Stimulated activated CD4-positive, alpha-beta T cell treated with anti-CD3 and anti-CD28 coated beads, TNF-alpha, amount 100 ng/mL, for 24 hours (primary cell): ENCODE measurements at places on chromosomes 7 and 10.

DNA sequence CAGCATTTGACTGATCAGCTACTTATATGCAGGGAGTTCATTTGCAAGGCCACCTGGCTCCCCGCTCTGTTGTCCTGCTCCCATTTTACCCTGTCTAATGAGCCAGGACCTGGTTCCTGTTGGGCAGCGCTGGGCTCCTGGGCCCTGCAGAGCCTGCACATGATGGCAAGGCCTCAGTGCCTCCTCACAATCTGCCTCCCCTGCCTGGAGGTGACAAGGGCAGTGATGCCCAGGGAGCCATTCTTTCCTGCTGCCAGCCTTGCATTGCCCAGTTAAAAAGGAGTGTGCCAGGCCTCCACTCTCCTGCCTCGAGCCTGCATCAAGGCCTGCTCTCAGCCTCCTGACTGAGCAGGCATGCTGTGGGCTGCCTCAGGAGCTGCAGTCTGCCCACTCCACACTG lies 28.5 kb downstream of the CHAT start:
- DNase-seq: no peak

DNA sequence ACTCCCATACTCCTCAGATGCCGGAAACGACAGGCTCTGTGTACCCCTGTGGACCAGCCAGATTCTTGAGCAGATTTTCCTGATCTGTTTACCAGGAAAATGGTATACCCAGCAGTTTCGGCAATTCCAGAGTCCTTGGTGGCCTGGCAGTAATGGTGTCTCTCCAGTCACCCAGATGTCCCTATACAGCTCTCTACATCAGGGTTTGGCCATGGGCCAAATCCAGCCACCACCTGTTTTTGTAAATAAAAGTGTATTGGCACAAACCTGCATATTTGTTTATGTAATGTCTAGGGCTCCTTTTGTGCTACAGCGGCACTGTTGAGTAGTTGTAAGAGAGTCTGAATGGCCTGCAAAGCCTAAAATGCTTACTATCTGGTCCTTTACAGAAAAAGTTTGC lies 491.3 kb downstream of the RPS24 start:
- DNase-seq: no peak

- no peak for DNase-seq
These were observed at the start of gene UCMA for GRCh38 chr10:13234172-13234571. UCMA (minus strand) TSS chr10:13234374; CDS start chr10:13234258, 116 bp downstream.

GRCh38 chr7:55576753-55577152 lies 4.5 kb upstream of the VOPP1 start:
- no peak for DNase-seq

- no peak for DNase-seq
These were observed 8.5 kb upstream of the BAG3 start for GRCh38 chr10:119642556-119643111.

DNA sequence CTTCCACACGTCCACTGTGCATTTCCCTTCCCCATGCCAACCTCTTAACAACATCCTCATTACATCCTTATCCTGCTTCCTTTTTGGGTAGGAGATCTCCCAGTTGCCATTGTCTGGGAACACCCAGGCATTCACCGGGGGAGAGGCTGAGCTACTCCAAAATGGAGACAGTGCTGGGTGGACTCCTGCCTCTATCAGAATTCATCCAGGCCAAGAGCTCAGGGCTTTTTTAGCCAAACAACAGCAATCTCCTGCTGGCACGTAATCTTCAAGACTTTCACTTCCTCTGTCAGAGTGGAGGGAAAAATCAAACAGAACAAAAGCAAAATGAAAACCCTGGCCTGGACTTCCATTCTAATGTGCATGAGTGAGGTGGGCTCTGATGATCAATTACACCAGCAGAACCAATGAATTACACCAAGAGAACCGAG lies 245.0 kb downstream of the PRPF18 start:
- no peak for DNase-seq

DNA sequence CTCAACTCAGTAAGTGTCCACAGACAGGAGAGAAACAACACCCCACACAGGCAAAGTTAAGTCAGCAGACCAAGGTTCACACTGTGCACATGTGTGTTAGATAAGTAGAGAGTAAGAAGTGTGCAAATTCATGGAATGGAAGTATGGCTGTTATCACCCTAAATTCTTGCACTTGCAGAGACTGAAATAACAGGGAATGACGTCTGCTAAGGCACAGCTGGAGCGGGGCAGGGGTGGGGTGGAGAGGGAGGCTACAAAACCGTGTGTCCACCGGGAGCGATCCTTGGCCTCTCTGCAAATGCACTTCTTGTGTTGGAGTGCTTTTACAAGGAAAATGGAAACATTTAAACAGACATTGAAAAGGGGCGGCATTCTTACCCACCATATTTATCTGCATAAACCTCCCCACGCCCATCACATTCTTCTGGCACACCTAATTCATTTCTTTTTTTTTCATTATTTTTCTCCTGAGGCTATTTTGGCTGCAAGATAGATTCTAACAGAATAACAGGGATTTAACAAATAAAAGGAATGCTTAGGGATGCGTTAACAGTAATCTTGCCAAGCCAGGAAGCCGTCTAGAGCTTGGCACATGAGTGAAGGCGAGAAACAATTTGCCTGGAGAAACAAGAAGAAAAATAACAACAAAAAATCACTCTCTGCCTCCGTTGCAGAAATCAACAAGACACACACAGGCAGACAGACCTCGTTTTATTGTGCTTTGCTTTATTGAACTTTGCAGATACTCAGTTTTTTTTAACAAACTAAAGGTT lies 30.1 kb downstream of the TNS3 start:
- no peak for DNase-seq

GRCh38 chr10:125222515-125223308 lies 62.3 kb upstream of the CTBP2 start:
- DNase-seq: no peak

DNA sequence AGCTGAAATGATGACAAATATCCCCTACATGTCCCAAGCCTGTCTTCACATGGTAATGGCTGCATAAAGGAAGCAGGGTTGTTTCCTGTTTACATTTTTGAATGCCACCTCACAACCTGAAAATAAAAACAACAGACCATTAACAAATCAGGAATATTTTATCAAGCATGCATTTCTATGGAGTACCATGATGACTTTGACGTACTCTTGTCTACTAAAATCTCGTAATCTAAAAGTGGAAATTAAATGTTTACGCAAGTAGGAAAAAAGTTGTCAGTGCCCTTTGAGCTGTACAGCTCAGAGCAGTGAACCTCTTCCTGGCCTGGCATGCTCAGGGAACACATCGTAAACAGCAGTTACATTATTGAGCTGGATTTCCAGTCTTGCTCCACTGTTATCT lies 194.1 kb downstream of the INHBA start:
- no peak for DNase-seq

DNA sequence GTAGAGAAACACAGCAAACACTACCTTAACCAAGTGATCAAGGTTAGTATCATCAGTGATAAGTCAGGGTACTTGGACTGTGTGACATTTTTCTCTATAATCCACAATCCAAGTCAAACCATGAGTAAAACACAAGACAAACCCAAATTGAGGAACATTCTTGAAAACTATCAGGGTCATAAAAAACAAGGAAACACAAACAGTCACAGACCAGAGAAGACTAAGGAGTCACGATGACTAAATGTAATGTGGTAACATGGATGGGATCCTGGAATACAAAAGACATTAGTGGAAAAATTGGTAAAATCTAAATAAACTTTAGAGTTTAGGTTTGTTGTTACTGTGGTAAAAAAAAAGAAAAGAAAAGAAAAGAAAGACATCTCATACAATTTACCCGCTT lies 103.8 kb downstream of the ARMH3 start:
- no peak for DNase-seq

DNA sequence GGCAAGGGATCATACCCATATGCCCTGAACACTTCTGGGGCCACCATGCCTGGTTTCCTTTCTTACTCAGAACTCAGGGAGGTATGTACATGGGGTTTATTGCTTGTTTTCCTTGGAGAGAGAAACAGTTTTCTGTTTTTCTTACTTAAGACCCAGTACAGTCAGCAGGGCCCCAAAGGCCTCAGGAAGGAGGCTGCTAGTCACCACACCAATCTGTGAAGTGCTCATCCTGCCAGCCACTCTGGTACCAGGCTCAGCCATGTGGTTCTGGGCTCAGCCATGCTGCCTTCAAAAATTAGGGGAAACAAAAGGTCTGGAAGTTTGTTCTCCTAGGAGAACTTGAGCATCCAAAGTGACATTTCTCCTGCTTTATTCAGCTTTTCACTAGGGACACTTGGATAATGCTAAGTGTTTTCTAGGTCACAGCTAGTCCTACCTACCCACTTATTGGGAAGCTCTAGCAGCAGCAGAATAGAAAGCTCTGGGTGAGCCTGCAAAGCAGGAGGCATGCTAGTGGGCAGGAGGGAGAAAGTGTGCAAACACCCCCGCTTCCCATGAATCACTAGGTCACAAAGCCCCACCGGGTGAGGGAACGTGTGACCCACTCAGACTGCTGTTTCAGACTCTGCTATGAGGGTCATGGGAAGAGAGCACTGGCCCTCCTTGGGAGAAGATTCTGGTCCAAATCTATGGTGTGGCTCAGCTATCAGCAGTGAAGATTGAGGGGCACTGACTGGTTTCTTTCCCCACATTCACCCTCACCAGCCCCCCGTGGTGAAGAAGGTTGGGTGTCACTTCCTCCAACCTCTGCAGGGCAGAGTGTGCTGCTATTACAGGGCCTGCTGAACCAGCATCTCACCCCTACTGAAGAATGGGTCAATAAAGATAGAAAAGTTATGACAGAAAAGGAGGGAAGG lies 23.9 kb downstream of the NUDCD3 start:
- DNase-seq: no peak

GRCh38 chr10:110556969-110557601 lies 10.4 kb upstream of the SMC3 start:
- DNase-seq: peak; percentile 59

GRCh38 chr7:116530107-116530820 lies 5.4 kb downstream of the CAV1 start:
- DNase-seq: no peak

GRCh38 chr7:74003621-74004020 lies 24.4 kb upstream of the ELN start:
- DNase-seq: no peak

DNA sequence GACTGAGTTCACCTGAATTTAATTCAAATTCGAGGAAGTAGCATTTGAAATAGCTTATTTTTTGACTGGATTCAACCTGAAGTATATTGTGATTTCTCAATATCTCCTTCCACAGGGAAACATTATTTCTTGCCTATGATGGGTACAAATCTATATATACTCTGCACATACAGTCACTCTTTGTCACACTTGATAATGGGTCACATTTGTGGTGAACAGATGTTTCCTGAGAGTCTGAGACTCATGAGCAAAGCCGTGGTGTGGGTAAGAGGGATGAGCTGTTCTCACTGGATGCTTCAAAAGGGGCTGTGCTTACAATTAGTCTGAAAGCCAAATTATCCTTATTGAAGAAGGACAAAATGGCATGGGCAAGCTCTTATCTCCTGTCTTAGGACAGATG lies 18.0 kb upstream of the TBXAS1 start:
- no peak for DNase-seq

GRCh38 chr10:131728286-131729228 lies 172.3 kb upstream of the PPP2R2D start:
- DNase-seq: no peak

DNA sequence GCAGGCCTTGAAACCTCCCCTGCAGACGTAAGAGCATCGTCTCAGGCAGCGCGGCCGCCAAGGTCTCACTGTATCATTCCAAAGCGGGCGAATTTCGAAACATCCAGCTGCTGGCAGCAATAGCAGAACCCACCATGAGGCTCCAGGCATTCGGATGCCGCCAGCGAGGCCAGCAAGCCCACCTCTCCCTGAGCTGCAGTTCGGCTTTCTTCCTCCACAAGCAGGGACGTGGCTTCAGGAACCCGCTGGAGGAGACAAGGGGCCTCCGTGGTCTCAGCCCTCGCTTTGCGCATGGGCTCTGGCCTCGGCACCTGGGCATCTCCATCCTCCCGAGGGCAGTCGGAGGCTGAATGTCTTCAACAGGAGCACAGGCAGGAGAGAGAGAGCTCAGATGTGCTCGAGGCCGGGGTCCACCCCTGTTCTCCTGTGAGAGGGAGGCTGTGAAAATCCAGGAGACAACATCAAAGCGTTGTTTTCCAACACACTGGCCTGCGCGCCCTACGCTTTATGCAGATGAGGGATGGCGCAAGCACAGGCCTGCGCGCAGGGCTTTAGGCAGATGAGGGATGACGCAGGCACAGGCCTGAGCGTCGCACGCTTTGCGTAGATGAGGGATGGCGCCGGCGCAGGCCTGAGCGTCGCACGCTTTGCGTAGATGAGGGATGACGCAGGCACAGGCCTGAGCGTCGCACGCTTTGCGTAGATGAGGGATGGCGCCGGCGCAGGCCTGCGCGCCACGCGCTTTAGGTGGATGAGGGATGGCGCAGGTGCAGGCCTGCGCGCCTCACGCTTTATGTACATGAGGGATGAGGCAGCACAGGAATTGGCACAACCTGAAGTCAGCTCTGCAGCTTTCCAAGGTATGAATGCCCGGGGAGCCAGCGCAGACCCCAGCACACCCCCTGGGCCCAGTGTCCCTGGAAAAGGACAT lies 103.2 kb downstream of the WDR37 start:
- no peak for DNase-seq

GRCh38 chr10:114819322-114819721 lies 2.3 kb upstream of the FHIP2A start:
- no peak for DNase-seq

- DNase-seq: no peak
These were observed 4.2 kb downstream of the FGFR2 start for GRCh38 chr10:121594076-121594475.

- no peak for DNase-seq
These were observed 3.2 kb downstream of the FIS1 start for GRCh38 chr7:101241443-101242349.

- no peak for DNase-seq
These were observed 1.2 kb downstream of the TACC2 start for GRCh38 chr10:121990015-121990677.

DNA sequence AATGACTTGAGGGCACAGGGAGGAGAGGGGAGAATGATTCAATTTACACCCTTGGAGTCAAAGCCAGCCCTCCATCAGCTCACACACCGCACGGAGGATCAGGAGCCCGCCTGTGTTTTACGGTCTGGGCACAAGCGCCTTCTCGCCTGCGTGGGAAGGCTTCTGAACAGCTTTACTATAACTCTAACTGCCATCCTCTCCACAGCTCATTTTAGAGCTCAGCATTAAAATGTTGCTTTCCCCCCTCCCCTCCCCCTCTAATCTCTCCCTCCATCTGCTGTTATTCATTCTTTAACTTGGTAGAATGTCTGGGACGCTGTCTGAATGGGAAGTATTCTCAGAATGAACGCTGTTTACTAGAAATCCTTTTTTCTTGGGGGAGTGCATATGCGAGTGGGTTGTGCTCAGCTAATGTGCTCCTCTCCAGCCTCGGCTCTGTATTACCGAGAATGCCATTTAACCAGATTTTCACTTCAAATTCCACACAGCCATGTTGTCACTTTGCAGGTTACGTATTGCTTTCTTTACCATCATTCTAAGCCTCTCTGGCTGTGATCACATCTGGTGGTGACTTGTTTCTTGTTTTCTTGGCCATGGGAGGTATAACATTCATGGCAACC lies 140.1 kb downstream of the GFRA1 start:
- no peak for DNase-seq
